Naive thymus-derived CD4-positive, alpha-beta T cell (primary cell): ENCODE measurements at places on chromosomes 5 and 9.

GRCh38 chr5:101580591-101580990, 677.5 kb upstream of the ST8SIA4 start:
- DNase-seq, result no peak

- DNase-seq, result no peak
Measured at GRCh38 chr9:95516221-95516733, 494 bp downstream of the PTCH1 start.

DNA sequence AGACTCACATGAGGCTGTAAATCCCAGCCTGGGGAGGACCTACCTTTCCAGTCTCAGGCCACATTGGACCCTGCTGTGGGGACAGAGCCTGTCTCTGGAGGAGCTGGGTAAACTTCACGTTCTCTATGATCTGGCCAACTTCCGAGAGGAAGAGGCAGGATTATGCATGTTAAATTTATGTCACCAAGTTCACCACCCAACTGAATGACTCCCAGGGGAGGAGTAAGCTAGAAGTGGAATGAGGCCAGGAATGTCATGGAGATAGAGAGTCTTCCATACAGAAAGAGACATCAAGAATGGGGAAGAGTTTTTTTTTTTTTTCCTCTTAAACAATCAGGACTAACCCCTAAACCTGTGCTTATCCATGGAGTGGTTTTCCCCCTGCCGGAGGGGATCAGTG, 90.3 kb upstream of the PALM2AKAP2 start:
- DNase-seq, result no peak

DNA sequence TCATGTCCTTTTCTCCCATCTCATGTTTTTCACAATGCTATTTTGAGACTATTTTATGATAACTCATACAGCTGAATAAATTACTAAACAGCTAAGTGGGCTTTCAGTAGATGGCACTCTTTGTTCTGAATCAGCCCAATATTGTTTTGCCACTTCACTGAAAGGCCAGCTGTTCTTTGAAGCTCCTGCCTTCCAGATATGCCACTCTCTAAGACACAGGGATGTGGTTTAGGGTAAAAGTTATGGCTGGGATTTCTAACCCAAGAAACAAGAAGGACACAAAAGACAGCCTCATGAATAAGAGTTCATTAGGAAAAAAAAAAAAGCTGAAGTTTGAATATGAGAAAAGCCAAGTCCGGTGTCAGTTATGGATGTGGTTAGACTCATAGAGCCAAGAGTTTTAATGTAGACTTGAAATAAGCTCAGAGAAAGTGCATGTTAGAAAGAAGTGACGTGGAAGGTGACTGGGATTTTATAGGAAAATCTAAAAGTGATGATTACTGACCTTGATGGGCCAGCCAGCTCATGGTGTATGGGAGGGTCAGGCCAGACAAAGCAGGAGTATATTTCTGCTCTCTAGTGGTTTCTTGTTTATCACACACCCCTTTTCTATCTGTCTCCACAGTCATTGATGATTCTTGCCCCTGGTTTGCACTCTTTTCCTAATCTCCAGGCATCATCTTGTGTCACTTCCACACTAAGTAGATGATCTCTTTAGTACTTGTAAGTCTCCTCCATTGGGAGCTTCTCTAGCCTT, 488.5 kb downstream of the NR2F1-AS1 start:
- DNase-seq, result no peak

DNA sequence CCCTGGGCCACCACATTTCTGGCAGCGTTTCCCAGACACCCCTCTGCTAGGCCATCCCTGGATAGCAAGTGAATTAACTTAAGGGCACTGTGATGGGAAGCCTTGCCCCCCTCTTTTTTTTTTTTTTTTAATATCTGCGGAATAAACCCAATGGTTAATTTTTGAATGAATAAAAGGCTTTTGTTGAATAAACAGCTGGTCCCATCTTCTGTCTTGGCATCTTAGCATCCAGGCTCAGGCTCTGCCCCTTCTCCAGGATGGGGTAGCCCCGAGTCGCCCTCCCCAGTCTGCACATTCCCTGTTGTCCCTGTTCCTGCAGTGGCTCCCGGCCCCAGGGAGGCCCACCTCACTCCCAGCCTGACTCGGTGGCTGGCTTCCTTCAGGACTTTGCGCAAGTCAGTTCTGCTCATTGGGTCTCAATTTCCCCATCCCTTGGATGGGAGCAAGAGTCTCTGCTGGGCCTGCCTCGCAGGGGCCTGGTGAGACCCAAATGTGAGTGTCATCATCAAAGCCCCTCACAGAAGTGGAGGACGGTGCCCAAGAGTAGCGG, 29.0 kb upstream of the HMCN2 start:
- no peak for DNase-seq

DNA sequence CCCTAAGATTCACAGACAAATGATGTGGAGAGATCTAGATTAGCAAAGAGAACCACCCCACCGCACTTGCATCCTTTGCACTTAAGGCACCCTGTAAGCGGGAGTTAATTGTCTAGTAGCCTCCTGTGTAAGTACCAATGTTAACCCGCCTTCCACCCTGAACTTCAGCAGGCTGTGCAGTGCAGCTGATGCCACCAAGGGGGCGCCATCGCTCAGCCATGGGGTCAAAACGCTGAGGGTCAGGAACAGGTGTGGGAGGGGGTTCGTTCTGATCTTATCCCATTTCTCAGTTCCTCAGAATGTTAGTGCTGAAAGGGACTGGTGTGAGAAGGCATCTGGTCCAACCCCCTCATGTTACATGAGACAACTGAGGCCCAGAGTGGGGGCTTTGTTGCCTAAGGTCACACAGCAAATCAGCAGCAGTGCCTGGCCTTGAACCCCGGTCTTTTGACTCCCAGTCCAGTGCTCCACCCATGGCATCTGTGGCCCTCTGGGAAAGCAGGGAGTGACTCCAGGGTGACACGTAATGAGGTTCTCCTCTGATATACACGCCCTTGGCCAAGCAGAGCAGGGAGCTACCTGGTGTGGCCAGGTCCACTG, 57.3 kb downstream of the CYFIP2 start:
- DNase-seq, result no peak

GRCh38 chr5:138968601-138969000, 93.5 kb upstream of the LRRTM2 start:
- no peak for DNase-seq

DNA sequence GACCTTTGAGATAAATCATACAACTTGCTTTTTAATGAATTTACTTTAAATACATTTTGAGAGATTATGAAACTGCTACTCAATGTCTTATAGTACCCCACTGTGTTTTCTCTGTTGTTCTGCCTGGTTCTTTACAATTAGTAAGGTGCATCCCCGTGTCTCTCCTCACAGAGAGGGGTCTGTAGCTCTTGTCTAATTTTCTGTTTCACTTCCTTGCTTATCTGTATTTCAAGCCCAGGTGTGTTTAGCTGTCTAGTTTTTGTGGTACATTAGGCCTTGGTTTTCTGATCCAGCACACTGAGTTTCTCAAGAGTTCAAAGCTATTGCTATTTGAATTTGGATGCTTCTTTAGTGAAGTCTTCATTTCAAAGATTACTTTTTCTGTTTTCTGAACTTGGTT, 105.1 kb downstream of the MAST4 start:
- DNase-seq, result no peak

DNA sequence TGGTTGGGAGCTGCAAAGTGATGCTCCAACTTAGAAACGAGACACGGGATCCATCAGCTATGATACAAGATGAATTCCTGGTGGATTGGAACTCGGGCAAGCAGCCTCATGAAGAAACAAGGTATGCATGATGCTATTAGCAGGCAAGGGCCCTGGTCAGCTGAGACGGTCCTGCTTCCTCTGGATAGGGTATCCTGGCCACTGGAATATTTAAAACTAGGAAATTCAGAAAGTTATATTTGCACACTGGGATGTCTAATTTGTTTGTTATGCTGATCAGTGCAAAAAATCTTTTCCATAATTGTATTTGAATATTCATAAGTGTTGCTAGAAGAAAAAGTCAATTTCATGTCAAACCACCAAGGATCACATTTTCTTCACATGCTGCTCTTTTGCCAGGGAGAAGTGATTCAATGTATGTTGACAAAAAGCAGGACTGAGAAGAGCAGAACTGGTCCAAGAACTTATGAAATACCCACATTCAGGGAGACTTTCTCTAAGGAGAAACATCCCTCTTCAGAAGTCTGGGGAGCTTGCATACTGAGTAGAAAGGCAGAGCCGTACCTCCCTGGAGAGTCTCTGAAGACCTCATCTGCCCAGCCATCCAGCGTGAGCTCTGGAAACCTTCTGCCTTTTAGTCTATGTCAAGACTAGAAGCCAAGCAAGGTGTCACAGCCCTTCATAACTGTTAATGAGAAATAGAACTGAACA, 6.7 kb upstream of the NXNL2 start:
- DNase-seq, result no peak

- DNase-seq, result no peak
Measured at GRCh38 chr5:54845567-54845941, 139.8 kb downstream of the ESM1 start.

DNA sequence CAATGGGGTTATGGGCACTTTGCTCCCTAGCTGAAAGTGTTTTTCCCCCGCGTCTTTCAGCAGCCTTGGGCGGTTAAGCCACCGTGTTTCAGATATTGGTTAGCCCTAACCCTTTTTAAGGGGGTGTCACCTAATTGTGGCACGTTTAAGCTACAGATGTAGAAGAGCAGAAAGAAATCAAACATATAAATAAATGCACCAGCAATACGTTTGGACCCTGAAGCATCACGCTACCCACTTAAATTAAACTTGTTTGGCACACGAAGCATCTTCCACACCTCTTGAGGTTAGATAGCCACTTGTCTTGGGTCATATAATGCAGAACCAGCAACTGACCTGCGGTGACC, 768 bp downstream of the YTHDC2 start:
- DNase-seq, result no peak

DNA sequence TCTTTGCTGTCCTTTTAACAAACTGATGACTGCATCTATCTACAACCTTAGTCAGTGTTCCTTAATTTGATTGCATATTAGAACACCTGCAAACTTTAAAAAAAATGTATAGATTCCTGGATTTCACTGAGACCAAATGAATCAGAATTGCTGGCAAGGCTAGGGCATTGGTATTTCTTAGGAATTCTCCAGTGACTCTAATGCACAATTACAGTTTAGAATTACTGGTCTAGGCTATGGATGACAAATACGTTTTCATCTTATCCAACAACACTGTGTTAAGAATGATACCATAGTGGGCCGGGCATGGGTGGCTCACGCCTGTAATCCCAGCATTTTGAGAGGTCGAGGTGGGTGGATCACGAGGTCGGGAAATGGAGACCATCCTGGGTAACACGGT, 545.9 kb upstream of the RIOK2 start:
- no peak for DNase-seq

DNA sequence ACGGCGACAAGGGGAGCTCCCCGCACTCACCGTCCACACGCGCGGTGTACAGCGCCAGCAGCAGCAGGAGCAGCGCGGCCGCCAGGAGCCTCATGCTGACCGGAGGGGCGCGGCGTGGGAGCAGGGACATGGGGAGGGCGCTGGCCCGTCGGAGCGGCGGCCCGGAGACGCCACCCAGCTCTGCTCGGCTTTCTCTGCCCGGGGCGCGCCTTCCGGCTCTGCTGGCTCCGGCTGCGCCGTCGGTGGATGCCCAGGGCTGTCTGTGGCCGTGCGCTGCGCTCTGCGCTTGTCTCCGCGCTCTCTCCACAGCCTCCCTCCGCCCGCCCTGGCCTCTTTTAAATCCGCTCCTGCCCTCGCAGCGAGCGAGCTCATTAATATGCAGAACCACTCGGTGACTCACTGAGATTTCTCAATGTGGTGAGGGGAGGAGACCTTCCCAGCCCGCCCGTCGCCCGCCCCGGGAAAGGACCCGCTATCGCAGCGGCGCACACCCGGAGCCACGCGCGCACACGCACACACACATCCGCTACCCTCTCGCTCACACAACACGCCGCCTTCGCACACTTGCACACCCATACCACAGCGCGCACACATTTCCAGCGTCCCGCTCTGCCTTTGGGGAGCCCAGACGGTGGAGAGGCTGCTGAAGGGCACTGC, at the start of gene CXCL14:
TSS of gene CXCL14 (minus strand) at position 307 of the 657 bp plus-strand sequence. CDS start at position 94, 213 bp downstream.
- DNase-seq, result no peak

GRCh38 chr5:103808464-103809106, 246.0 kb upstream of the NUDT12 start:
- DNase-seq, result no peak

GRCh38 chr9:27142299-27142930, 33.4 kb downstream of the TEK start:
- no peak for DNase-seq

DNA sequence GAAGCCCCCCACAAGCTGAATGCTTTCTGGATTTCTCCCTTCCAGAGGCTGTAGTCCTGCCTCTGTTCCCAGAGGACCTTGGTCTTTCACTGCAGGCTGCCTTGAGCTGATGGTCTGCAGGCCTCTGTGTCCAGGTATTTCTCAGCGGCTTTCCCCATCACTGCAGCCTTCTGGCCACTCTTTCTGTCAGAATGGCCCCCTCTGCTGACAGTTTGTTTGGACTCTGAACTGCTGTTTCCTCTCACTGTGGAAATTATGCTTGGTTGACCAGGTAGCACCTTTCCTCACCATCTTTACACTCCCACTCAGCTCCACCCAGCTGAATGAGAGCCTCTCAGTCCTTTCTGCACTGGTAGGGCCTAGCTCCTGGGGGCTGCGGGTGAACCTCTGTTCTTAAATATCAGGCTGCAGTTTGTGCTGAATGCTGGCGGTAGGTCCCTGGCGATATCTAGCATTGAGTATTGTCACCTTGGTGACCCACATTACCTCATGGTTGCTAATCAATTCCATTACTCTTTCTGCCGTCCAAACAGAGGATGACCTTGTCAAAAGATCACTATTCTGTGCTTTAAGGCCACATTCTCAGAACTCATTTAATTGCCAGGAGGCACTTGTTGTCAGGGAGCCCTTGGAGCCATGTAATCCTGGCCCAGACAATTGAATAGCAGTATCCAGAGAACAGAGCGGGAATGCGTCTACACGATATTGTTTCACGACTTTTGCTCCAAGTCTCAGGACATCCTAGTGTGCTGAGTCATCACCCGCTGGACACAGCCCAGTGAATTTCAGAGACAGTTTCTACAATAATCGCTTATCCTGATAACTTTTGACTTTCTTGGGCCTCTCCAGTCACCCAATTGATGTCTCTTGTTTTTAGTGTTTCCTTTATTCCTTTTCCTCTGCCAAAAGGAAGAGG, 230.2 kb downstream of the TENT4A start:
- no peak for DNase-seq

- no peak for DNase-seq
Measured at GRCh38 chr5:39906146-39906545, 481.4 kb upstream of the DAB2 start.

DNA sequence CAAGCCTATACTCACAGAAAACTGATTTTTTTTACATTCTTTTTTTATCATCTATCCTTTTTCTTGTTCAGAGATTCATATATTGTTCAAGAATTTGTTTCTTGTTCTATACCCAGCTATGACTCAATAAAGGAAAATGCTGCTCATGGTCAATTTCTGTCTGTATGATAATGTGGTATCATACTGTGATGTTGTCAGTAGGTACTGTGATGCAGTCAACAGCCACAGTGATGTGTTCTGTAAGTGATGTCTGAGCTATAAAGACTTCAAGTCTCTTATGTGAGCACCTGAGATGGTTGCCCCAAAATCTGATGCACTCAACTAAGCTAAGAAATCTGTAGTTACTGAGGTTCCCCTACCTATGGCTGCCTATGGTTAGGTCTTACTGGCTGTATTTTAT, 294.2 kb upstream of the GRIN3A start:
- DNase-seq, result no peak

GRCh38 chr5:40932766-40933165, 23.5 kb downstream of the C7 start:
- no peak for DNase-seq
